Anterior cingulate cortex (tissue), 58 donors: ENCODE measurements at places on chromosomes 7 and 10.

DNA sequence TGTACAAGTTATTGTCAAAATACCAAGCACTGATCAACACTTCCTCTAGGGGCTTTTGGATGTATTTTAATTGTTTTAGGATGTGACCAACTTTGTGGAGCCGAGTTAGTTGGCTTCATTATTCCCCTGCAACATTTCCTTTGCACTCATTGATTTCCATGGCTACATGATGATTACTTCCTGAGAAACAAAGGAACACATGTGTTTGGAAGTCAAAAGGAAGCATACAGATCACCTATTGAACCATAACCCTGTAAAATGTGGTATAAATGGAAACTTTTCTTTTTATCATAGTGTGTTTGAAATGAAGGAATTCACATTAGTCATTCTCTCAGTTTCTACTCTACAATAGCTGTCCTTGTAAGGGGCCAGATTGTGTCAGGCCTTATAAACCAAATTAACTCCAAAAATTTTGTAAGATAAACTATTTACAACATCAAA, 32.2 kb upstream of the EXOC6 start:
- DNase-seq = no peak

DNA sequence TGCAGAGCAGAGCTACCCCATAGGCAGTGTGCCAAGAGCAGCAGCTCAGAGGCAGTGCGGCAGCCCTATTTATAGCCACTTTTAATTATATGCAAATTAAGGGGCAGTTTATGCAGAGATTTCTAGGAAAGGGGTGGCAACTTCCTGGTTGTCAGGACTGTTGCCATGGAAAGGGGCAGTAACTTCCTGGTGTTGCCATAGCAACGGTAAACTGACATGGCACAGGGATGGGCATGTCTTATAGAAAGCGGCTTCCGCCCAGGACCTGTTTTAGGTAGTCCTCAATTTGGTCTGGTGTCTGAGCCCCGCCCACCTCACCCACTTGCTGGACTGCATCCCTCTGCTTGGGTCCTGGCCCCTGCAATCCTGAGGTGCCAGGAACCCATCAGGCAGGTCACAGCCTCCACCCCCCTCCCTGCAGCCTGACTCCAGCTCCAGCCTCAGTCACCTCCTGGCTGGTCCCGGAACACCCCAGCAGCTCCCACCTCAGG, 115.8 kb downstream of the TMEM130 start:
- peak; percentile 9 for DNase-seq

DNA sequence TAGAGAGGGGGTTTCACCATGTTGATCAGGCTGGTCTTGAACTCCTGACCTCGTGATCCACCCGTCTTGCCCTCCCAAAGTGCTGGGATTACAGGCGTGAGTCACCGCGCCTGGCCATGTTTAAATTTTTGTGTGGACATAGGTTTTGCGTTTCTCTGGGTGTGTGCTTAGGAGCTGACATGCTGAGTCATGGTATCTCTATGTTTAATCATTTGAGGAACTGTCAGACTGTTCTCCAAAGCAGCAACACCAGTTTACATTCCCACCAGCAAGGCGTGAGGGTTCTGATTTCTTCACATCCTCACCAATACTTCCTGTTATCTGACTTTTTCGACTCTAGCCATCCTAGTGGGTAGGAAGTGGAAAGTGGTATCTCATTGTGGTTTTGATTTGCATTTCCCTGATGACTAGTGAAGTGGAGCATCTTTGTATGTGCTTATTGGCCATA, 153.7 kb downstream of the DNAJB6 start:
- no peak for DNase-seq

- no peak for DNase-seq
Measured at GRCh38 chr10:44576702-44577191, 191.8 kb upstream of the CXCL12 start.

GRCh38 chr10:62341419-62341818, 32.8 kb upstream of the ZNF365 start:
- DNase-seq = no peak

GRCh38 chr10:43849551-43849950, 200.9 kb upstream of the ZNF32 start:
- no peak for DNase-seq

DNA sequence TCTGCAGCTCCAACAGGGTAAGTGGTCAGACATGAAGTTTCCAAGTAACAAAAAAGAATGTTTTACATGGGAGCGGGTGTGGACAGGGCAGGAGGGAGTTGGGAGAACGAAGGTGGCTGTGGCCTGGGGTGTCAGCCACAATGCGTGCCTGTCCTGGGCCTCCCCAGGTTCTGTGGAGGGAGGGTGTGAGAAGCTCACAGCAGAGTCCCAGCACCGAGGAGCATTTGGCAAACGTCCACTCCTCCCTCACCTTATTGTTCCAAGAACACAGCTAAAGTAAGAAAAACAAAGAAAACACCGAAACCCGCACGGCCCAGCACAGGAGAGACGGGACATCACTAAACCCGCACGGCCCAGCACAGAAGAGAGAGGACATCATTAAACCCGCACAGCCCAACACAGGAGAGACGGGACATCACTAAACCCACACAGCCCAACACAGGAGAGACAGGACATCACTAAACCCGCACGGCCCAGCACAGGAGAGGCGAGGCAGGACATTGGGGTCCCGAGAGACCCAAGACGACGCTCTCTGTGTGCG, 226.4 kb downstream of the MAD1L1 start:
- DNase-seq = no peak

- DNase-seq = no peak
Measured at GRCh38 chr10:69090685-69091084, 2.8 kb downstream of the SRGN start.

DNA sequence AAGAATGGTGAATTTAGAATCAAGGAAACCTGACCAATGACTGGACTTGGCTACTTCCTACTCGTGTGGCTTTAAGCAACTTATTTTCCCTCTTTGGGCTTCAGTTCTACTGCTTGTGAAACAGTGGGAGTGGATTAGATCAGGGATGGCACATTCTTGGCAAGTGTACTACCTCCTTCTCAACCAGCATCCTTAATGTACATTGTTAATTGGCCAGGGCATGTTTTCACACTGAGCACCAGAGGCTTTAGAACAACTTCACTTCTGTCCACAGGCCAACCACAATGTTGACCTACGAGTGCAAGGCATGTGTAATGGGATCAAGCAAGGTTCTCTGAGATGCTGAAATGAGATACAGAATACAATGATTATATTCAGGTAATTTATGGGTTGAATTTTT, 315.3 kb downstream of the ADRA2A start:
- no peak for DNase-seq

DNA sequence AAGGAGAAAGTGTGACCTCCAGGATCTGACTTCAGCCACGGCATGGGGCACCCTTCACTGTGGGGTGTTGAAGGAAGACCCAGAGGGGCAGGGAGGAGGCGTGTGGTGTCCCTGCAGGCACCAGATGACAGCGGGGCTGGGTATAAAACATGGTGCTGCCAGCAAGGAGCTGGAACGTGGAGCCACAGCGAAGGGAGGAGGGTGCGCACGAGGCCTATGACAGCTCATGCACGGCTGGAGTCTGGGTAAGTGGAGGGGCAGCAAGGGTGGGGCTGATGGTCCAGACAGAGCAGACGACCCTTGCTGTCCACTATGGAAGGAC, 27.8 kb upstream of the FOXL3 start:
- DNase-seq = no peak

DNA sequence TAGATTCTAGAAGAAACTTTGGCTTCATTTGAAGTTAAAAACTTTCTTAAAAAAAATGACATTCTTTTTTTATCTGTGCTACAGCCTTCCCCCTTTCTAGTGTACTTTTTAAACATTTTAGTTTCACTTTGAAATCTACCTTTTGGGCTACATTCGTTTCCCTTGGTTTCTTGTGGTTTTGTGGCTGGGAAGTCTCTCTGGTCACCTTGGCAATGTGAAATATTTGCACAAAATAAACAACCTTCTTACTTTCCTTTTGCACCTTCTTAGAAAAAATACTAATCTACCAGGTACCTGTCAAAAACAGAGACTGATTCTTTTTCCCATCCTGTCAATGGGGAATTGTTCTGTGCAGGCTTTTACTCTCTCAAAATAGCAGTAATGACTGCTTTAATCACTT, 350.2 kb downstream of the GATA3 start:
- no peak for DNase-seq
